Activated CD4-positive, alpha-beta T cell treated with anti-CD3 and anti-CD28 coated beads, Interleukin-2, amount 50 U/mL, for 48 hours (primary cell): ENCODE measurements at places on chromosomes 6 and 20.

DNA sequence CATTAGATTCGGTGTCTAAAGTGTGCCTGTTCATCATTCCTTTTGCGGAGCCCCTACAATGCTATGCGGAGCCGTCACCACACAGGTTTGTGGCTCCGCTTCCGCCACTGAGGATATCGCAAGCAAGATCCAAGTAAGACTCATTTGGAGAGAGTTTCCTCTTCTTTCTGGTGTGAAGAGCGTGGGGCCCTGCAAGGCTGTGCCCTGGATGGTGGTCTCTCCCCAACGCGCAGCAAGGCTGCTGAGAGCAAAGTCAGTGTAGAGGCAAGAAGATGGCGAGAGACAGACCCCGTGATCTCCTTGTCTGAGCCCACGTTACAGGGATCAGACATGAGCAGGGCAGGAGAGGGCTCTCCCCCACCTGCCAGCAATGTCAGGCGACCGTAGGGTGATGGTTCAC lies 96.3 kb upstream of the AFDN start:
- DNase-seq, result no peak

- no peak for DNase-seq
Measured at GRCh38 chr6:56062836-56063235, 184.5 kb downstream of the COL21A1 start.

GRCh38 chr6:148570456-148570855 lies 176.4 kb upstream of the UST start:
- DNase-seq, result no peak

GRCh38 chr6:135906972-135907465 lies 55.5 kb downstream of the PDE7B start:
- DNase-seq, result no peak

GRCh38 chr6:154371281-154371680 lies 14.7 kb upstream of the IPCEF1 start:
- no peak for DNase-seq

GRCh38 chr6:36754582-36755434 lies 57.2 kb downstream of the RAB44 start:
- DNase-seq, result no peak

- no peak for DNase-seq
Measured at GRCh38 chr6:160331753-160332152, 16.4 kb upstream of the SLC22A3 start.

DNA sequence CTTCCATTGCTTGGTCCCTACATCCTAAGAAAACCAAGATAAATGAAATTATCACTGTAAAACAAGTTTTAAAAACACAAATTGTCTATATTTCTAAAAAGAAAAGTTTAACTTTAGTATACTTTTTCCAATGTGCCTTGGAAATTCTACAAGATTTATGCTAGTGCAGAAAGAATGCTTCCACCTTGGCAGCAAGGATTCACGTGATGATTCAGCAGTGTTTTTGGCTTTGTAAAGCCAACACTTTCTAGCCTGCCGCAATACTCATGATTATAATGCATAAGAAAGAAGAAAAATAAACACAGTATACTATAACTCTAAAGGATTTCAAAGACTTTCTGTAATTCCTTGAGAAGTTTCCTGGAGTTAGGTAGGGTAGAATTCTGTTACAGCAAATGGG lies 442.7 kb downstream of the TENT5A start:
- DNase-seq, result no peak

DNA sequence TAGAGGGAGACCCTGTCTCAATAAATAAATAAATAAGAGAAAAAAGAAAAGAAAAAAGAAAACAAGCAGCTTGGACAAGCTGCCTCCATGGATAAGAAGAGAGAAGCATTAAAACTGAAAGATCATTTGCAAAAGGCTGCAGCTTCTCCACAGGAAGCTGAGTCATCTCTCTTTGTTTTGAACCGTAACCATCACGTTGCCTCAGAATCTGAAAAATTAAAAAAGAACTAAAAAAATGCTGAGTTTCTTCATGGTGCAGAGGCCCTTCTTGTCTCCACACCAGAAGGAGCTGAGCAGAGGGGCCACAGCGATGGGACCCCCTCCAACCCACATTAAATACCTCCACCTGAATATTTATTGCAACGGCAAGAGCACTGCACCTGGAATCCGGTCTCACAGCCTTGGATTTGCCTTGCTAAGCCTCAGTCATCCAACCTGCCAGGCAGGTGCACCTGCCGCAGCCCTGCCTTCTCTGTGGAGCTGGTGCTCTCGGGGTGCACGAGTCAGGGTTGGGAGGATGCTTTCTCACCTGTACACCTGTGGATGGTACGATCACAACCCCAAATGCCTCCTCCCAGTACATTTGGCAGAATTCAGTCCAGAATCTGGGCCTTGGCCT lies 28.1 kb downstream of the TOX2 start:
- no peak for DNase-seq
